Kidney epithelial cell (primary cell): ENCODE measurements at places on chromosomes 5 and 9. TPM values are rescaled to one million over a fixed set of nuclear protein-coding genes. Genes with fewer than 3 reads are reported as not detected.

The RAD23B gene
- total RNA-seq, result 76.0 and 113 TPM in 2 replicates

GRCh38 chr9:104858846-104859245 lies 69.1 kb downstream of the ABCA1 start:
- no peak for DNase-seq

The SPATA31A6 gene
- not detected in 2 replicates for total RNA-seq

- DNase-seq, result no peak
These were observed 356.2 kb upstream of the CD180 start for GRCh38 chr5:67552773-67553172.

DNA sequence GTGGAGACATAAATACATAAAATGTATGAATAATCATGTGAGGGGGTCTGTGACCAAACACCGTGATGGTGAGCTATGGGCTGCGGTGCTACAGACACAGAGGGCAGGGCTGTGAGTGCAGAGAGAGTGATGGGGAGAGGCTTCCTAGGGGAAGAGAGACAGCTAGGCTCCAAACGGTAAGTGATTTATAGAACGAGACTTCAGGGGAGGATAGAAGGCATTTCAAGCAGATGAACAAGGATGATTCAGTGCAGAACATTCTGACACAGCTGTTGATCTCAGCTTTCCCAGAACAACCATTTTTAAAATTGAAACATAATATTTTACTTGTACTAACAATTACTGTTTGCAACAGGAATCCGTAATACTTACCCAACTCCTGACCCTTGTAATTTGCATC lies 100.7 kb downstream of the GAS1 start:
- no peak for DNase-seq

- DNase-seq, result no peak
These were observed 392.2 kb downstream of the CDK5RAP2 start for GRCh38 chr9:120187758-120188157.

GRCh38 chr5:120512068-120512467 lies 48.0 kb downstream of the PRR16 start:
- DNase-seq, result no peak

The ARL10 gene
- total RNA-seq, result 8.8 and 18.5 TPM in 2 replicates

DNA sequence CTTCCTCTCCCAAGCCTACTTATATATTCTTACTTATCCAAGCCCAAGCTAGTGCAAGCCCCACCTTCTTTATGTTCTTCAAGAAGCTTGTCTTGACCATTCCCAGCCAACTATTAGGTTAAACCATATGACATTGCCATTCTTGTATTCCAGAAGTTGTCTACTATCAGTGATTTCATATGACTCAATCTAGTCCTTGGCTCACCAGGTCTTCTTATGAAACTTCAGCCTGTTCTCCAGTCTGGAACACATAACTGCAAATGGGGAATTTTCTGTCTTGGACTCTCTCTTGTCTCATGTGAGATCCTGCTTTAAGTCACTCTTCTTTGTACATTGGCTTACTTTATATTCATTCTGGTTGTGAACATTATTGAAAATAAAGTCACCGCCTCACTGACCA lies 130.7 kb downstream of the TTLL11 start:
- DNase-seq, result no peak

DNA sequence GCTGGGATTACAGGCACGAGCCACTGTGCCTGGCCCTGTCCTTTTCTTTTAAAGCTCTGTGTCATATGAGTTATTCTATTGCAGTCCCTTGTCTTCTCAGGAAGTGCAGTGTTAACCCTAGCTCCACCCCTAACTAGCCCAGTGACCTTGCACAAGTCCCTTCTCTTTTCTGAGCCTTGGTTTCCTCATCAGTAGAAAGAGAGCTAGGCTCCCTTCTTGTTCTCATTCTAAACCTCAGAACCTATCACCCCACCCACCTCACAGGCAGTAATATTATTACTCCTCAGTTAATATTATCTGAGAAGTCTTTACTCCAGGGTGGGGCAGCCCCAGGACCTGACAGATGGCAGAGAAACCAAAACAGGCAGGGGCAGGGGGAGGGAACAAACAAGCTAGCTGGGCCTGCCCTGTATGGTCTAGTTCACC lies 7.2 kb downstream of the CYFIP2 start:
- DNase-seq, result no peak

The UAP1L1 gene
- 9.7 and 11.7 TPM in 2 replicates for total RNA-seq

DNA sequence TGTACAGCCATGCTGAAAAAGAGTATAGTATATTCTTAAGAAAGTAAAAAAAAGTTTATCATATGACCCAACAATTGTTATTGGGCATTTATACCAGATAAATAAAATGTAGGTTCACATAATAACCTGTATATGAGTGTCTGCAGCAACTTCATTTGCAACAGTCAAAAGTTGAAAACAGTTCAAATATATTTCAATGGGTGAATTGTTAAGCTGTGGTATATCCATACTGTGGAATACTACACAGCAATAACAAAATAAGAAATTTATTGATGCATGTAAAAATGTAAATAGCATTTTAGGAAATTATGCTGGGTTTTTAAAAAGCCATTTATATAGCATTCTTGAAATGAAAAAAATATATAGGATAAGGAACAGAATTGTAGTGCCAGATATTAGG lies 1420.1 kb upstream of the ACO1 start:
- DNase-seq, result no peak

- no peak for DNase-seq
These were observed 212.0 kb downstream of the DEPDC1B start for GRCh38 chr5:60487885-60488442.

GRCh38 chr5:154834053-154834452 lies 16.4 kb downstream of the FAXDC2 start:
- no peak for DNase-seq

The RNF180 gene
- total RNA-seq, result 11.5 and 16.3 TPM in 2 replicates

The GAS1 gene
- 6.1 and 8.3 TPM in 2 replicates for total RNA-seq

The PCDHAC1 gene
- 0.07 and 0.17 TPM in 2 replicates for total RNA-seq

DNA sequence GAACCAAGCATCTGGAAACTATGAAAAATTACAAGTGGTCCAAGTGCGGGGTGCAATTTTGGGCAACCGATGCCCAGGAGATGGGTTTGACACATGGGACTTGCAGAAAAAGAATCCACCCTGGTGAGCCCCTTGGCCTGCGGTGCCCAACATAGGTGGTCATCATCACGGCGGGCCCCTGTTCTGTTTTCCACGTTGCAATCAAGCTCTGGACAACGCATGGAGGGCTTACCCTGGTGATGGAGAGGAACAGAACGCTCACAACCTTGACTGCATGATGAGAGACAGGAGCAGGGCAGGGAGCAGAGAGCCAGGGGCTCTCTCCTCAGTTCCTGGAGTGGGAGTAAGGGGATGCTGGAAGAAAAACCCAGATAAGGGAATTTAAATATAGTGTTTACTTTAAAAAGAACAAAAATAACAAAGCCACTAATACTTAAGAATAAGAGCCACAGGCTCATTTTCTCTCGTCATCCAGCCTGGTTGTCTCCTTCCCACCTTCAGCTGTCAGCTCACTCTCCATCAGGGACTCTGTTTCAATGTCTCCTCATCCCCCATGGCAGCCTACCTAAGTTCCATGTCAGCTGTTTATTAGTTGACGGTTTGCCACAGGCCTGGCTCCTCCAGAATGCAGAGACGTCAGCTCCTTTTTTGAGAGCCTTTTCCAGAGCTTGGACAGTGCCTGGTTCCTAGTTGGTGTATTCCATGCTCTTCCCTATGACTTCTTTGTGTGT lies 172.1 kb downstream of the GADD45G start:
- no peak for DNase-seq
